Type B pancreatic cell (in vitro differentiated cells): ENCODE measurements at places on chromosomes 3 and 15. TPM values are rescaled to one million over a fixed set of nuclear protein-coding genes. Genes with fewer than 3 reads are reported as not detected.

Gene UPK1B
- 49.2 and 105 TPM in 2 replicates for total RNA-seq

Gene MESP2
- total RNA-seq: not detected in 2 replicates

Gene IQCF5
- not detected in 2 replicates for total RNA-seq

Gene PXK
- total RNA-seq: 12.4 and 15.1 TPM in 2 replicates

Gene SNURF
- total RNA-seq: 16.7 and 20.2 TPM in 2 replicates

Gene LOXL1
- 10.3 and 25.1 TPM in 2 replicates for total RNA-seq

Gene POTEB
- not detected in 2 replicates for total RNA-seq

Gene HHATL
- total RNA-seq: not detected in 2 replicates

Gene GABRG3
- 2.0 and 2.6 TPM in 2 replicates for total RNA-seq

Gene OSTN
- total RNA-seq: 1.3 and 1.4 TPM in 2 replicates

DNA sequence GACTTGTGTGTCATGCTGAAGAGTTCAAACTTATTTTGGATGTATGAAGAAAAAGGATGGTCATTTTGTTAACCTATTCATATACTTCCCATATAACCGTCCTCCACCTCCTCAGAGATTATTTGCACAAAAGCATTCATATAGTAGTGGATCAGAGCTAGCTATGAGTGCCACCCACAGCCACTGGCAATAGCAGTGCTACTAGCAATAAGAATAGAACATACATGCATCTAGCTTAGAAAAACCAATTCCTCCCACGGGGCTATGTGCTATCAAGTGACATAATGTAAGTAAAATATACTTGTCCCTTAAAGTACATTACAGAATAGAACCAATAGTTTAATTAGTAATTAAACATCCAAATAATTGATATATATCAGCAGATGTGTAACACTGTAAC is 10.3 kb upstream of the ZBED2 start:
- no peaks in the 10 kb centered on the region for H3K36me3 ChIP-seq
- no peak for DNase-seq
- no peaks in the 10 kb centered on the region for H3K4me1 ChIP-seq
- H3K27me3 ChIP-seq: peaks cover 3% of the 10 kb centered on the region

DNA sequence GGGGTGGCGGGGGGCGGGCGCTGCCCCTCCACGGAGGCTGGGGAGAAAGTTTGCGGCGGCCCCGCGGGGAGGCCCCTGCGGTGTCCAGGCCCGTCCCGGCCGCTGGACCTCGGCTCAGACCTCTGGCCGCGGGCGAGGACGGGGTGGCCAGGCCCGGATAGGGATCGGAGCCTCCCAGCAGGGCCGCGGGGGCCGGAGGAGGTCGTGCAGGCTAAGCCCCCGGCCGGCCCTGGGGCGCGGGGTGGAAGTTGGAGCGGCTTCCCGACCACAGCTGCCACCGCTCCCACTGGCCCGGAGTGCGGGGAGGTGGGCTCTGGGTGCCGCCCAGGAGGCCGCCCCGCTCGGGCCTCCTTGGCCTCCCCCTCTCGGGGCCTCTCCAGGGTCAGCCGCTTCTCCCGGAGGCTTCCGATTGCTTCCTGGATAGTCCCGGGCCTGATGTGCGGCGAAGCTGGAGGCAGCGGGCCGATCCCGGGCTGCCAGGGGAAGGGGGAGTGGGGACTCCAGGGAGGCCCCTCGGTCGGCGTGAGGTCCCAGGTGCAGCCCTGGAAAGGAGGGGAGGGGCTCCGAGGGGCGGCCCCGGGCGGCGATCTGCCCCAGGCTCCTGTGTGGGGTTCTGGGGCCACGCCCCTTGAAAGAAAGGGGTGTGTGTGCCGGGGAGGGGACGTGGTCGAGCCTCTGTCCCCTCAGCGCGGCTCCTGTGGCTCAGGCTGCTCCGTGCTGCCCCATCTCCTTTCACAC is 907 bp downstream of the PLXNA1 start:
- no peaks in the 10 kb centered on the region for H3K36me3 ChIP-seq
- no peak for DNase-seq
- peaks cover 20% of the 10 kb centered on the region for H3K27me3 ChIP-seq
- H3K4me3 ChIP-seq: peak overlapping the region; percentile 81
- H3K4me1 ChIP-seq: peaks cover 8% of the 10 kb centered on the region

GRCh38 chr15:49990835-49991545 is 128.0 kb downstream of the ATP8B4 start:
- peak overlapping the region; percentile 32 for H3K27ac ChIP-seq
- no peak overlapping the region for H3K4me3 ChIP-seq

DNA sequence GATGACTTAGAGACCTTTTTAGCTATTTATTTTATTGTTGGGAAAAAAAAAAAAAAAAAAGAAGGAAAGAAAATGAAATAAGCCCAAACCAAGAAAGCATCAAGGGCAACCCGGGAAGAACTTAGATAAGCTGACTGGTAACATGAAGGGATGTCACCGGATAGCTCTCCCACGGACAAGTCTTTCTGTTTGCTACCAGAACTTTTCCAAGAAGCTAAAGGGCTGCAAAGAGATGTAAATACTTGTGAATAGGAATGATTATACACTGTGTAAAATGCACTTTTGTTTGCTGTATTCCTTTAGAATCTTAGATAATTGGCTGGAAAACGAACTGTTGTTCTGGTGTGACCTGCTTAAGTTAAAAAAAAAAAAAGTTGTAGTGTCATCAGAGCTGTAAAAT is 2.8 kb downstream of the FOXB1 start:
- no peaks in the 10 kb centered on the region for H3K36me3 ChIP-seq
- peak overlapping the region; percentile 44 for H3K27ac ChIP-seq
- no peak for DNase-seq
- peak overlapping the region; percentile 87 for H3K4me3 ChIP-seq
- H3K27me3 ChIP-seq: peaks cover 99% of the 10 kb centered on the region

DNA sequence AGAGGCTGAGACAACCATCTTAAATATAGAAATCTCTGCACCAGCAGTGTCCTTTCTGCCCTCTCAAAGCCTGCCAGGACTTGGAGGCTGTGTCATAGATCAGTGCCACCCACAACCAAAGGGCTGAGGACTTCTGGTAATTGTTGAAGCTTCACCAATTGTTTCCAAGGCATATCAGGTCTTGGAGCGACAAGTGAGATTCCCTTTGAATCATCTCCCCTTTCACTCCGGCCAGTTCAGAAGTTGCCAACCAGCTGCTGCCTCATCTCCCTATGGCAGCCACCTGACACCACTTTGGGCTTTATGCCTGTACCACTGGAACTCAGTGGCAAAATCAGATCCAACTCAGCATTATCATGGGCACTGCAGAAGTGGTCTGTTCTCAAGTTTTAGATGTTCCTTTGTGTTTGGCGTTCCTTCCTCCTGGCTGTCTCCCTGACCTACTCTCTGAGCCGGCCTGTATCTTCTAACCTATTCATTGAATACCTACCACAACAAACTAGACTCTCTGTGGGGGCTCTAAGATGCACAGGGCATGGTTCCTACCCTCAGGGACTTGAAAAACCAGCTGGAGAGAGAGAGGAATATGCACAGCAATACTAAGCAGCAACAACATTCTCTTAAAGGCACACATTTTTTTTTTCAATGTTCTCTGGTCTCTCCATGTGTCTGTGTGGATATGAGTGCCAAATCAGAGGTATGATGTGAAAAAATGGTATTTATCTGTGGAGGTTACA is 90.8 kb upstream of the PFN2 start:
- no peak overlapping the region for H3K27ac ChIP-seq
- peaks cover 27% of the 10 kb centered on the region for H3K4me1 ChIP-seq
- H3K4me3 ChIP-seq: no peak overlapping the region
- peaks cover under 1% of the 10 kb centered on the region for H3K27me3 ChIP-seq
- H3K36me3 ChIP-seq: no peaks in the 10 kb centered on the region

GRCh38 chr3:125120379-125121122 is 64.8 kb upstream of the HEG1 start:
- DNase-seq: no peak
- peaks cover 5% of the 10 kb centered on the region for H3K36me3 ChIP-seq
- no peak overlapping the region for H3K27ac ChIP-seq
- peaks cover 30% of the 10 kb centered on the region for H3K27me3 ChIP-seq
- H3K4me3 ChIP-seq: peak overlapping the region; percentile 59

DNA sequence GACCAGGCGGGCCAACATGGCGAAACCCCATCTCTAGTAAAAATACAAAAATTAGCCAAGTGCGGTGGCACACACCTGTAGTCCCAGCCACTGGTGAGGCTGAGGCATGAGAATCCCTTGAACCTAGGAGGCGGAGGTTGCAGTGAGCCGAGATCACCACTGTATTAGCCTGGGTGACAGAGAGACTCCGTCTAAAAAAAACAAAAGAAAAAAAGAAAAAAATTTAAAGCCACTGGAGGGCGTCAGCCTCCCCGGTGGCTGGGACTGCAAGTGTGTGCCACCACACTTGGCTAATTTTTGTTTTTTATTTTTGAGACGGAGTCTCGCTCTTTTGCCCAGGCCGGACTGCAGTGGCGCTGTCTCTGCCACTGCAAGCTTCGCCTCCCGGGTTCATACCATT is 7.9 kb downstream of the RTF1 start:
- no peak for DNase-seq
- H3K4me3 ChIP-seq: no peak overlapping the region
- no peak overlapping the region for H3K27ac ChIP-seq
- H3K4me1 ChIP-seq: peaks cover 20% of the 10 kb centered on the region
- H3K36me3 ChIP-seq: peaks cover 17% of the 10 kb centered on the region

- H3K36me3 ChIP-seq: no peaks in the 10 kb centered on the region
- no peak overlapping the region for H3K4me3 ChIP-seq
- H3K27ac ChIP-seq: no peak overlapping the region
- H3K27me3 ChIP-seq: peaks cover 50% of the 10 kb centered on the region
- DNase-seq: no peak
Measured at GRCh38 chr3:97817965-97818364, 3.8 kb upstream of the CRYBG3 start.

GRCh38 chr3:25056803-25057351 is 371.2 kb upstream of the RARB start:
- no peak for DNase-seq
- H3K27me3 ChIP-seq: peaks cover 4% of the 10 kb centered on the region
- no peak overlapping the region for H3K27ac ChIP-seq
- H3K36me3 ChIP-seq: peaks cover 4% of the 10 kb centered on the region
- no peak overlapping the region for H3K4me3 ChIP-seq

GRCh38 chr3:197801891-197802778 is 11.1 kb downstream of the LRCH3 start:
- no peak for DNase-seq
- no peak overlapping the region for H3K27ac ChIP-seq
- H3K4me3 ChIP-seq: no peak overlapping the region
- H3K27me3 ChIP-seq: no peaks in the 10 kb centered on the region
- peaks cover 25% of the 10 kb centered on the region for H3K4me1 ChIP-seq

DNA sequence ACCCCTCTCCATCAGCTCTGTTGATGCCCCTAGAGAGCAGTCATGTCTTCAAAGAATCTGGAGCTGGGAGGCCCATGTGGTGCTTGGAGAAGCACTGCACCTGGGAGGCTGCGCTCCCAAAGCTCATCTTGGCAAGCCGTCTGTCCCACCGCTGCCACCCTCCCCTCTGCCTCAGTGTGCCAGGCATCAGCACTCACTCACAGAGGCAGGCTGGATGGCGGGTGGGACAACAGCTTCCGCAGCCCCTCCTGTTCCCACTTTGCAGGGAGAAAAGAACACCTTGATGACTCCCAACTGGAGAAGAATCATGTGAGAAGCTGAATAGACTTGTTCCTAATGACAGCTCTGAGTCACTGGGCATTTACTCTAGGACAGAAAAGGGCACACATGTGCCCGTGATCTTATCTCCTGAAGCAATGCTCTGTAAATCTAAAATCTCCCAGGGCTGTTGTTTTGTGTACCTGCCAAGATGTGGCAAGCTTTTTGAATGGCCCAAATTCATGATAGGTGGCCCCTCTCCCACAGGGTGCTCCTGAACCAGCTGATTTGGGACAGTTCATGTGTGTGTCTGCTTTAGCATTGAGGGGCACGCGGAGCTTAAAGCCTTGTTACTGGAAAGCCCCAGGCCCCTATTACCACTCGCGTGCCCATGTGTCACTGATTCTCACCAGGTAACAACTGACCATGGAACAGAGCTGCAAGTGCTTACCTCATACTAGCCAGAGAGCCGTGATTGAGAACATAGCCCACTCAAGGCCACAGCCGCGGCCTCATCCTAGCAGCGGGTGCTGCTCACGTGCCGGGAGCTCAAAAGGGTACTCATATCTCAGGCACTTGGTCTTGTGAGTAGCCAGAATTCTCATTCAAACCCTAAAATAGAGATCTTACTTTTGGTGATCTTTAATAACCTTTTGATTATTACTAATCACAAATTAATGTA is 104.4 kb downstream of the DNAJB8 start:
- H3K36me3 ChIP-seq: peaks cover 12% of the 10 kb centered on the region
- H3K27ac ChIP-seq: no peak overlapping the region
- H3K4me3 ChIP-seq: no peak overlapping the region
- H3K4me1 ChIP-seq: peaks cover 20% of the 10 kb centered on the region

GRCh38 chr3:20736287-20736852 is 550.4 kb upstream of the SGO1 start:
- H3K4me3 ChIP-seq: no peak overlapping the region
- DNase-seq: no peak
- no peak overlapping the region for H3K27ac ChIP-seq
- H3K36me3 ChIP-seq: no peaks in the 10 kb centered on the region

- H3K27ac ChIP-seq: no peak overlapping the region
- no peak for DNase-seq
- no peak overlapping the region for H3K4me3 ChIP-seq
- H3K27me3 ChIP-seq: no peaks in the 10 kb centered on the region
- H3K4me1 ChIP-seq: peaks cover 6% of the 10 kb centered on the region
Measured at GRCh38 chr15:79904271-79904670, 7.5 kb upstream of the MTHFS start.

DNA sequence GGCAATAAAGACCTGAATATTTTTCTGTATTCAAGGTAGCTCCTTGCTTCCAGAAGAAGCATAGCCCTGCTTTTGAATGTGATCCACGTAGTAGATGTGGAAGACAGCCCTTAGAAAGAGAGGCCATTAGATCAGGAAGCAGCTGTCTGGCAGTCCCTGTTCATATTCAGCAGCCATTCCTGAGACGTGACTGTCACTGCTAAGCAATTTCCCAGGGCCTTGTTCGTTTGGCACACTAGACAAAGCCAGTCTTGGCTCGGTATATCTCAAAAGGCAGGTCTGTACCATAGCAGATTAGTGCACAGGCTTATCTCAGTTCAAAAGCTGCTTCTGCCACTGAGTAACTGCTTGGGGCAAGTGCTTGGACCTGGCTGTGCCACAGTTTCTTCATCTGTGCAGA is 287.8 kb upstream of the MCTP2 start:
- H3K4me1 ChIP-seq: peaks cover 1% of the 10 kb centered on the region
- H3K36me3 ChIP-seq: no peaks in the 10 kb centered on the region
- H3K4me3 ChIP-seq: no peak overlapping the region
- DNase-seq: no peak
- H3K27me3 ChIP-seq: peaks cover 12% of the 10 kb centered on the region
- no peak overlapping the region for H3K27ac ChIP-seq

GRCh38 chr3:49007771-49008528 is 759 bp downstream of the WDR6 start:
- peak overlapping the region; percentile 100 for H3K4me3 ChIP-seq
- DNase-seq: peak; percentile 90
- H3K27ac ChIP-seq: peak overlapping the region; percentile 100
- H3K4me1 ChIP-seq: peaks cover 19% of the 10 kb centered on the region

GRCh38 chr15:33807665-33808064 is 160.6 kb upstream of the CHRM5 start:
- no peak overlapping the region for H3K4me3 ChIP-seq
- no peaks in the 10 kb centered on the region for H3K4me1 ChIP-seq
- H3K27me3 ChIP-seq: no peaks in the 10 kb centered on the region
- H3K36me3 ChIP-seq: no peaks in the 10 kb centered on the region
